ENCODE measurements at places on chromosomes 12 and 14.

- no peak for DNase-seq
Observed at GRCh38 chr12:91009319-91009950, 4.7 kb upstream of the EPYC start.

- DNase-seq: no peak
Observed at GRCh38 chr14:28758253-28758884, 8.2 kb upstream of the FOXG1 start.

GRCh38 chr12:46473634-46474329 is 101.2 kb upstream of the SLC38A2 start:
- no peak for DNase-seq

GRCh38 chr14:61868846-61869245 is 106.6 kb downstream of the SNAPC1 start:
- DNase-seq: no peak

- no peak for DNase-seq
Observed at GRCh38 chr12:71664411-71665089, 449 bp downstream of the THAP2 start.

- DNase-seq: no peak
Observed at GRCh38 chr12:110931315-110931728, 10.9 kb upstream of the MYL2 start.

GRCh38 chr14:78834766-78835451 is 664.7 kb downstream of the NRXN3 start:
- no peak for DNase-seq

DNA sequence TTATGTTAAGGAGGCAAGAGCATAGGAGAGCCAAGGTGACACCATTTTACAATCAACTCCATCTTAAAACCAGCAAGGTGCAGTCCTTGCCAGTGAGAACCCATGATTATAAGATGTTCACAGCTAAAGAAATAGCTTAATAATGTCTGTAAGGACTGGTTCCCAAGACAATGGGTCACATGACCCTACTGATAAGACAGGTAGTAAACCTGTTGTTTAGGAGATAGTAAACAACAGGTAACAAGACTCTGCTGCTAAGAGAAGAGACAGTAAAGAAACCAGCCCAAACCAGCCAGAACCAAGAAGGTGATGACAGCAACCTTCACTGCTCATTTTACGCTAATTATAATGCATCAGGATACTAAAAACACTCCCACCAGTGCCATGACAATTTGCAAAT is 23.2 kb upstream of the BCAT1 start:
- no peak for DNase-seq

DNA sequence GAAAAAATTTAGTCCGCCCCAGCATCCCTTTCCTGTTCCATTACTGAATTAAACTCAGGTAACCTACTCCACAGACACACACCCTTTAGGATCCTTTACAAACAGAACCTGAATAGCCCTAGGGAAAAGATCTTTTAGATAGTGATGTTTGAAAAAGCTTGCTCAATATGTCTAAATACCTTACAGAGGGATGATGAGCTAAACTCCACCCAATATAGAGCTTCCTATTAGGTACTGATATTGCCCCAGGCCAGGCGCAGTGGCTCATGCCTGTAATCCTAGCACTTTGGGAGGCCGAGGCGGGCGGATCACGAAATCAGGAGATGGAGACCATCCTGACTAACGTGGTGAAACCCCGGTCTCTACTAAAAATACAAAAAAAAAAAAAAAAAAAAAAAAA is 50.1 kb downstream of the FERMT2 start:
- DNase-seq: no peak

- no peak for DNase-seq
Observed at GRCh38 chr12:64525461-64526160, 73.7 kb downstream of the TBK1 start.

GRCh38 chr12:15584366-15585041 is 204.7 kb downstream of the EPS8 start:
- no peak for DNase-seq

DNA sequence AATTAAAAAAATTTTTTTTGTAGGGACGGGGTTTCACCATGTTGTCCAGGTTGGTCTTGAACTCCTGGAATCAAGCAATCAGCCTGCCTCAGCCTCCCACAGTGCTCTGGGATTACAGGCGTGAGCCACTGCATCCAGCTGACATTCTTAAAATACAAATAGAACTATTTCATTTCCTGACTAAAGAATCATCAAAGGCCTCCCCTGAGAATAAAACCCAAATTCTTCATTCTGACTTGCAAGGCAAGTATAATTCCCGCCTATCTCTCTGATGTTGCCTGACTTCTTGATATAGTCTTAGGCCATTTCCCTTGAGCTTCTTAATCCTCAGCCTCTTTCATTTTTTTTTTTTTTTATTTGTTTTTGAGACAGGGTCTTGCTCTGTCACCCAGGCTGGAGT is 4.4 kb upstream of the BICD1 start:
- no peak for DNase-seq

- no peak for DNase-seq
Observed at GRCh38 chr12:96980991-96981414, 73.9 kb downstream of the NEDD1 start.

DNA sequence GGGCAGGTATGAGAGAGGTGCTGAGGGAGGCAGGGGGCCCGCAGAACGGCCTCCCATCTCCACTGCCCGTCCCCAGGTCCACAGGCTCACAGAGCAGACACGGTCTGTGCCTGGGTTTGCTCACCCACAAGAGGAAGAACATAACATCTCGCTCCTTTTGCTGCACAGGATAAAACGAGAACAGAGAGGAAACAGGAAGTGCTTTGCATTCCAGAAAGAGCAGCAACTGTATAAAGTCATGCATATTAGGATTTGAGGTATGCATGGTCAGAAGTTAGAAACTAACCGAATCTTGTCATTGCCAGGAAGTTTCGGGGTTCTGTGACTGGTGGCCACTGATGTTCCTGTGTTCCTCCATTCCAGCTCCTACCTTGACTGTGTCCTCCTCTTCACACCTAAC is 25.0 kb downstream of the NTF3 start:
- DNase-seq: no peak

DNA sequence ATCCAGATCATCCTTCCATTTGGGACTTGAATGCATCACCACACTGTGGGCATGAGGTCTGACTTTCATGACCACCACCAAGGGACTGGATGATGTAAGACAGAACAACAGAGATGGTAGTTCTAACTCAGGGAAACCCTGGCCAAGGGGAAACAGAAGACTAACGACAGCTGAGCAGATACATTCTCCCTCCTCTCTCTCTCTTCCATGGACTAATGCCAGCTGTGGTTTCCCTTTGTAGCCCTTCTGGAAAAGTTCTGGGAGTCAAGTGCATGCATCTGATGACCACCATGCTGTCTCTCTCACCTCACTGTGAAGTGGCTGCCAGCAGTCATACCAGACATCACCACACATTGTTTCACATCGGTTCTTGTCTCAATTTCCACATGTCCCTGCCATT is 3.4 kb downstream of the TAS2R30 start:
- DNase-seq: no peak

GRCh38 chr14:49861699-49862088 is 9.1 kb upstream of the NEMF start:
- DNase-seq: no peak

DNA sequence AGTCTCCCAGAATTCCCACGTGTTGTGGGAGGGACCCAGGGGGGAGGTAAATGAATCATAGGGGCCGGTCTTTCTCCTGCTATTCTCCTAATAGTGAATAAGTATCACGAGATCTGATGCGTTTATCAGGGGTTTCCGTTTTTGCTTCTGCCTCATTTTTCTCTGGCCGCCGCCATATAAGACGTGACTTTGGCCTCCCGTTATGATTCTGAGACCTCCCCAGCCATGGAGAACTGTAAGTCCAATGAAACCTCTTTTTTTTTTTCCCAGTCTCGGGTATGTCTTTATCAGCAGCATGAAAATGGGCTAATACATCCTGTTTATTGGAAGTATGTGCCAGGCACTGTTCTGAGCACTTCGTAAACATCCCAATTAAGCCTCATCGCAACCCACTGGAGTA is 788 bp downstream of the KRT72 start:
- no peak for DNase-seq

- no peak for DNase-seq
Observed at GRCh38 chr12:97805146-97805545, 342.5 kb downstream of the RMST start.

GRCh38 chr12:26334621-26335124 is 139.3 kb downstream of the SSPN start:
- no peak for DNase-seq

GRCh38 chr14:94655169-94655710 is 43.0 kb downstream of the SERPINA3 start:
- DNase-seq: no peak

DNA sequence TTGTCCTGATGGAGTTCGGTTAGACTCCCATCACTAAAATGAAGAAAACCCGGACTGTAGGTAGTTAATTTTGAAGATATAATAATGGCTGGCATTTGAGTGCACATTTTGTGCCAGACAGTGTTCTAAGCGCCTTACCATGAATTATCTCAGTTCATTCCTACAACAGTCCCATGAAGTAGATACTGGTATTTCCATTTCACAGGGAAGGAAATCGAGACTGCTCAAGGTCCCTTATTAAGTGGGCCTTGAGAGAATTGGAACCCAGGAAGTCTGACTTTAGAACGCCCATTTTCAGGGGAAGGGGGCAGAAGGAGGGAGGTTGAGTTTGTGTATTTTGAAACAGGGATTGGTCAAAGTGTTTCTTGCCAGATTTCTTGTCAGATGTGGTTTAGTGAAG is 855 bp downstream of the MNAT1 start:
- no peak for DNase-seq

GRCh38 chr12:106652510-106653015 is 69.8 kb downstream of the RFX4 start:
- DNase-seq: no peak

GRCh38 chr12:71439362-71439612 is 311 bp upstream of the LGR5 start:
- no peak for DNase-seq

DNA sequence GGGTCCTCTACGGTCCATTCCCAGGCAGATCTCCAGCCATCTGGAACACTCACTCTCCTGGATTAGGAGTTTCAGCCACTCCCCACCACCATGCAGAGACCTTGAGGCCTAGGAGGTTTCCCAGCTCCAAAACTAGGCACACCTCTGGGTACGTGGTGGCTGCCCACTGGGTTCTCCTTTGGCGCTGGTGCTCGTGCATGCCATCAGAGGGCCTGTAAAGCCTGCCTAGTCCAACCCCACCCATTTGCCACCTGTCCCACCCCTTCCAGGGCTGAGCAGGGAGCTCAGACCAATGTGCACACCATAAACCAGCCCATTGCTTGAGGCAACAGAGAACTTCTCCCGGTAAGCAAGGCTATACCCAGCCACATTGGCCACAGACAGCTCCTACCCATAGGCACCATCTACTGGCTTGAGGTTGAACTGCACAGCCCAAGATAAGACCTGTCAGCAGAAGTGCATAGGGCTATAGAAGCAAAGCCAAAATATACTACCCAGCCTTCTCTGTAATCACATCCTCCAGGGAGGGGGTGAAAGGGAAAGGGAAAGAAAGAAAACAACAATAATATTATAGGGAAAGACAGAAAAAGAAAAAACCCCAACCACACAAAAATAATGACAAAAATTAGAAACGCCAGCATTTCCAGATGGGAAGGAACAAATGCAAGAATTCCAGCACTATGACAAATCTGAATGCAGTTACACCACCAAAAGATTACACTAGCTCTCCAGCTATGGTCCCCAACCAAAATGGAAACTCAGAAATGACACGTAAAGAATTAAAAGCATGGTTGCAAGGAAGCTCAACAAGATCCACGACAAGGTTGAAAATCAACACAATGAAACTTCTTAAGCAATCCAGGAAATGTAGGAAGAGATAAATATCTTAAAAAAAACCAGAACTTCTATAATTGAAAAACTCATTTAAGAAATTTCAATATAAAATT is 111.9 kb upstream of the CCDC175 start:
- no peak for DNase-seq

DNA sequence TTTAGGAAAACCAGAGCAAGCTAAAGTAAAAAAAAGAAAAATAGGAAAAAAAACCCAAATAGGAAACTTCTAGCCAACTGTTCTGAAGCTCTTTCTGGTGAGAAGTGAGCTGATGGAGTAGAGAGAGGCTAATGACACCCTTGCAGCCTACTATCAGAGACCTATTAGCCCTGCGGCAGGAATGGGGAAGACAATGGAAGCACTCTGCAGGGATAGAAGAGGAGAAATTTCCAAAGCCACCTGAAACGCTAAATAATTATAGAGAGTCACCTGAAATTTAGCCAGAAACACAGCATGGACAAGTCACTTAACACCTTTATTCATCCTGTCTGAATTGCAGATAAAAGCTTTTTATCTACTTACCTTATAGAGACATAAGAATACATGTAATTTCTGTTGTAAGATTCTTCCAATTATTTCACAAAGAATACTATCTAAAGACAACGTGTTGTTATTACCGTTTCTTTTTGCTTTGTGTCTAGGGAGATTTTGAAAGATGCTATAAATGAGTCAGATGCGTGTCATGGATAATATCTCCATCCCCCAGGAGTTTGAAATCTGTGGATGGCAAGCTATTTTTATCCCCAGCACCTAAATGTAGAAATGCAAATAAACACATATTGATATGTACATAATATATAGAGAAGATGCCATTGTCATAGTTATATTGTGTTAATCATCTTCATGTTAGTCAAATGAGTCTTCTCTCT is 138.6 kb downstream of the TPH2 start:
- no peak for DNase-seq

- no peak for DNase-seq
Observed at GRCh38 chr14:61491224-61491623, 169.8 kb downstream of the PRKCH start.

Data from stimulated activated CD8-positive, alpha-beta memory T cell treated with anti-CD3 and anti-CD28 coated beads, Interleukin-15, amount 100 ng/mL, for 4 hours (primary cell).